ENCODE measurements at places on chromosomes 5 and 9.

- DNase-seq = no peak
Observed at GRCh38 chr9:97060796-97061195, 21.9 kb upstream of the CTSV start.

- DNase-seq = no peak
Observed at GRCh38 chr5:16137177-16137576, 42.4 kb downstream of the MARCHF11 start.

DNA sequence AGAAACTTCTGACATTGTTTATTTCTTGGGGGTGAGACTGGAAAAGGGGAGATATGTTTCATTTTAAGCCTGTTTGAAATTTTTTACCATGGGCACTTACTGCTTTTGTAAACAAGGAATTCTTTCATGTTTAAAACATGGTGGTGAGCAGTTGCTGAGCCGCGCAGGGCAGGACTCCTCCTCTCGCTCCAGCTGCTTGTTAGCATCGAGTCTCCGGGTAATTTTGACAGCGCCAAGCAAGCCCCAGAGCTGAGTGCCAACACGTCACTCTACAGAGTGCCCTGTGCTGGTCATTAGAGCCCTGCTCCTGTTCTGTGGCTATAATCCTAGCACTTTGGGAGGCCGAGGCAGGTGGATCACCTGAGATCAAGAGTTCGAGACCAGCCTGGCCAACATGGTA, 116.5 kb upstream of the MSX2 start:
- DNase-seq = no peak

DNA sequence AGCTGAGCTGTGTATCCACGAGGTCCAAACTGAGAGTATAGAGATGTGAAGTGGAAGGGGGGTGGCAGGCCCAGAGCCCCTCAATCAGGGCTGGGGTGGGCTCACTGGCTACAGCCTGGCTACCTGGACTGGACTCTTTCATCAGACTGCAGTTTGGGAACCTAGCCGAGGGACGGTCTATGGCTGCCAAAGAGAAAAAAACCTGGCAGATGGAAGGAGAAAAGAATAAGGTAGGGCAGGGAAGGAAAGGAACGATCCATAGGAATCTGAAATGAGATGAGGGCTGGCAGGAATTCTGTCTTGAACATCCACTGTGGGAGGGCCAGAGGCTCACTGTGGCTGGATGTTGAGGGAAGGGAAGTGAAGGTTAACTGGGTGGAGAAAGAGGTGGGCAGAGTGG, 224.4 kb upstream of the PANK3 start:
- no peak for DNase-seq

- DNase-seq = no peak
Observed at GRCh38 chr5:127411381-127411780, 106.1 kb upstream of the PRRC1 start.

DNA sequence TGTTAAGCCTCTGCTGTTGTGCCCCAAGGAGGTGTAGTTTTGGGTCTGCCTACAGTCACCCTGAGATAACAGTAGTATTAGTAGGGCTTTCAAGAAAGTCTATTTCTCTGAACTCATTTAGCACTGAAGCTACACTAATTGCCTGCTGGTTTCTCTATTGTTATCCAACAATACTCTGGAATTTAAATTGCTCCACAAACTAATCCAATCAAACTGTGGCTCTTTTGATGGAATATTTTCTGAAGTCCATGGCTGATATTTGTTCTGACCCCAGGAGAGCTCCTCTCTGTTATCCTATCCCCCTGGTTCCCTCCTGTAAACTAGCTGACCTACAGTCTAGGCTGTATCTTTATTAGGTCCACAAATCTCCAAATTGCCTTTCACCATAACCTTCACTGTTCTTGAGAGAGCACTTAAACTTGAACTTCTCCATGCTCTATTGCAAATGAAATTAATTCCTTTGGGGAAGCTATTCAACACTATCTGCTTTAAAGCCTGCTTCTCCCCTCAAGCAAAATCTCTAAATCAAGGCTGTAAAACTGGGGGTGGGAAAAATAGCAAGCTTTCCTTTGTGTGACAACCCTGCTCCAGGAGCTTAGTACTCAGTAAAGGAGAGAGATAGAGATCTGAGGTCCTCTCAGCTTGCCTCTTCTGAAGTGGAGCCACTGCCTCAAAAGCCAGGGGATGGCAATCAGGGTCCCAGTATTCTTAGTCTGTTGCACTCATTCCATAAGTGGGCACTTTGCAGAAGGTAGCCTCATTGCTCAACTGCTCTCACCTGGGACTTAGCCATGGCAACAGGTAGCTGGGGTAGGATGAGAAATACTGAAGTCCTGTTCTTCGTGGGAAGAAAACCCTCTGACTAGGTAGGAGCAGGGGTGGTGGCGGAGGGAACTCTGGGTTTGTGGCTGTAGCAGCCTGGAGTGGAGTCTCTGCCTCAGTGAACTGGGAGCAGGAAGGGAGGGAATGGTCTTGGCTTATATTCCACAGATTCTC, 110.9 kb downstream of the MACIR start:
- DNase-seq = no peak

DNA sequence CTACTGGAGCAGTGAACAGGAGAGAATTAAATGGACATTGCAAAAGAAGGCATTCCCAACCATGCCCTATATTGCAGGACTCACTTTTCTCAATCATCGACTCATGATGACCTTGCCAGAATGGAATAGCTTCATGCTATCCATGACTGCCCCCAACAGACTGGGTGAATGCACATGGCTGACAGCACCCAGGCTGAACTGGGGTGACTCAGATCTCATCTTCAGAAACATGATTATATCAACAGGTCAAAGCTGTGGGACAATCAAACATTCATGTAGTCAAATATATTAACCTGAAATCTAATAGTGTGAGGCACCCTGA, 34.7 kb upstream of the MIER3 start:
- no peak for DNase-seq
